ENCODE measurements at places on chromosomes 1 and 21. TPM values are rescaled to one million over a fixed set of nuclear protein-coding genes. Genes with fewer than 3 reads are reported as not detected.

Gene FMN2
- 3.5 TPM for total RNA-seq

Gene CCDC30
- 3.2 TPM for total RNA-seq

Gene PODN
- total RNA-seq = 4.1 TPM

GRCh38 chr1:54081306-54082270 lies 28.2 kb downstream of the TCEANC2 start:
- H3K27me3 ChIP-seq = no peaks in the 10 kb centered on the region
- H3K4me3 ChIP-seq = no peak overlapping the region
- H3K27ac ChIP-seq = no peak overlapping the region
- DNase-seq = no peak

DNA sequence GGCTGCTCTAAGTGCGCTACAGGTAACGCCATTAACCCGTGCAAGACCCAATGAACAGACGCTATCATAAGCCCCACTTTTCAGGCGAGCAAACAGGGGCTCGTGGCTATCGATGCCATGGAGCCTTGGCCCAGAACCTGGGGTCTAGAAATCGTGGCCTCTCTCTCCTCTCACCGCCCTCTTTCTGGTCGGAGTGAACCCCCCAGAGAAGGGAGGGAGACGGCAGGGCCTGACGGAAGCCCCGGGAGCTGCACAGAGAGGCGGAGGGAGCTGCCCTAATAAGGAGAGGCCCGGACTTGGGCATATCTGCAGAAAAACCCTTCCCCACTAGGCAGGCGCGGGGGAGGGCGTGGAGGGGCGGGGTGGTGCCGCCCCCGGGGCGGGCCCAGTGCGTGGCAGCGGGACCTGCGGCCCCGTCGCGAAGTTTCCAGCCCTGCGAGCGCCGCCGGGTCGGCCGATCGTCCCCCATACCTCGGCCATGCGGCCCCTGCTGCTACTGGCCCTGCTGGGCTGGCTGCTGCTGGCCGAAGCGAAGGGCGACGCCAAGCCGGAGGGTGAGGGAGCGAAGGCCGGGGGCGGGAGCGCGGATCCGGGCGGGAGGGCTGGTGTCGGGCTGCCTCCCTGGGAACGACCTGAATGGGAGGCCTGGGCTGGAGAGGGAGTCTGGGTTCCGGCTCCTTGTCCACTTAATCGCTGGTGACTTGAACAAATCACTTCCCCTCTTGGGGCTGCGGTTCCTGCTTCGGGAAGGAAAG lies at the start of gene PLOD1:
TSS of gene PLOD1 (plus strand) at position 416 of the 755 bp plus-strand sequence. CDS start at position 479, 63 bp downstream.
- H3K4me3 ChIP-seq = peak within 1 kb of the TSS; percentile 79
- peaks cover 62% of the 10 kb centered on the region for H3K4me1 ChIP-seq
- H3K36me3 ChIP-seq = peaks cover 2% of the 10 kb centered on the region
- peak within 1 kb of the TSS; percentile 76 for H3K27ac ChIP-seq
- H3K27me3 ChIP-seq = no peaks in the 10 kb centered on the region

DNA sequence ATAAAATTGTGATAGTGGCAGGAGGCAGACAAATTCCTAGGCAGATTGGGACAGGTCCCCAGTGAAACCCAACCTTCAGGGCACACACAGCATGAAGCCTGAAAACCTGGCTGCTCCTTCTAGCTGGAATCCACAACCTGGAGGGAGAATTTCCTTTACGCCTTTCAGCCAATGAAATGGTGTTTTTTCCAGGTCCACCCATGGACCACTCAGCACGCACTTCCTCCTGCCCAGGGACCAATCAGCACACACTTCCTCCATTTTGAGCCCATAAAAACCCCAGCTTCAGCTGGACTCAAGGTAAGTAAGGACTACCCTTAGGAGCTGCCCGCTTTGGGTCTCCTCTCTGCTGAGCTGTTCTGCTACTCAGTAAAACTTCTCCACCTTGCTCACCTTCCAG lies 120.1 kb downstream of the AKT3 start:
- H3K4me3 ChIP-seq = no peak overlapping the region
- H3K27ac ChIP-seq = no peak overlapping the region
- H3K4me1 ChIP-seq = peaks cover 26% of the 10 kb centered on the region
- no peaks in the 10 kb centered on the region for H3K27me3 ChIP-seq
- peaks cover 3% of the 10 kb centered on the region for H3K36me3 ChIP-seq

DNA sequence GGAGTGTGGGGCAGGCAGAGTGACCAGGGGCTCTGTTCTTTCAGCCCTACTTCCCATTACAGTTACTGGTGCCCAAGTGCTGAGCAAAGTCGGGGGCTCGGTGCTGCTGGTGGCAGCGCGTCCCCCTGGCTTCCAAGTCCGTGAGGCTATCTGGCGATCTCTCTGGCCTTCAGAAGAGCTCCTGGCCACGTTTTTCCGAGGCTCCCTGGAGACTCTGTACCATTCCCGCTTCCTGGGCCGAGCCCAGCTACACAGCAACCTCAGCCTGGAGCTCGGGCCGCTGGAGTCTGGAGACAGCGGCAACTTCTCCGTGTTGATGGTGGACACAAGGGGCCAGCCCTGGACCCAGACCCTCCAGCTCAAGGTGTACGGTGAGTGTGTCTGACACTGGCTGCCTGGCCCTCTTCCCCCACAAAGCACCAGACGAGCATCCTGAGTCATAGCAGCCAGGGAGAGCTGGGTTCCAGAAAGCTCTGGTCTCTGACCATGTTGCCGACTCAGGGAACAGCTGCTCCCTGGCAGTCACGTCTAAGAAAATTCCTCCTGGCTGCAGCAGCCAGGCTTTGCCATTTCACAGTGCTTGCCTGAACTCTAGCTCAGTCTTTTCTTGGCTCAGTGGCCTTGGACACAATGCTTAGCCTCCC lies 3.3 kb downstream of the SLAMF8 start:
- H3K27ac ChIP-seq = peak overlapping the region; percentile 45
- H3K27me3 ChIP-seq = no peaks in the 10 kb centered on the region
- no peak for DNase-seq
- H3K36me3 ChIP-seq = no peaks in the 10 kb centered on the region

DNA sequence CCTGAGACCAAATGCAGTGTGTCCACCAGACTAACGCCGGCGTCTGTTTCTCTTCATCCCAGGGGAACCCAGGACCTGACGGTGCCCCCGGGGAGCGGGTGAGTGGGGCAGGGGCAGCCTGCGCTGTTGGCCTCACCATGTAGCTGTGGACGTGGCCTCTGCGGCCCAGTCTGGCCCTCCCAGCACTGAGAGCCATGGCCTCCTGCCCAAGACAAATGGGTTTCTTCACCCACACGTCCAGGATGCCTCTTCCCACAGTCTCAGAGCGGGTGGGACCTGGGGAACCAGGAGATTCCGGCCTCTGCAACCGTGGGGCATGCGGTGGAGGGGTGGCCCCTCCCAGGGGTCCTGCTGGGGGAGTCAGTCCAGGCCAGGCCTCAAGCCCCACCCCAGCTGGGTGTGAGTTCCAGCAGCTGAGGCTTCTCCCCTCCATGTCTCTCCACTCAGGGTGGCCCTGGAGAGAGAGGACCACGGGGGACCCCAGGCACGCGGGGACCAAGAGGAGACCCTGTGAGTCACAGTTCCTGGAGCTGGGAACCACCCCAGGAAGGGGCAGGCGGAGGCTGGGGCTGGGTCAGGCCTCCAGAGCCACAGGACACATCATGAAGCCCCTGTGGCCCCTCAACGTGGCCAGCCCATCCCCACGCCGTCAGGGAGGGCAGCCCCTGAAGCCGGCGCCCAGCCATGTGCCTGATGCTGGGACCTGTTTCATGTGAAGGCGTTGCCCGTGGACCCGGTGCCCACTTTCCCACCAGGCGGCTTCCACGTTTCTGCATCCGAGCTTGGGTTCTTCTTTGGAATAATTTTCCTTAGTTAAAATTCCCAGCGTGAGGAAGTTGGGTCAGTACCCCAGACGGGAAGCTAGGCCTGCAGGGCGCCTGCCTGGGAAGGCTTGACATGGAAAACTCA lies 11.0 kb downstream of the COL6A1 start:
- H3K27me3 ChIP-seq = no peaks in the 10 kb centered on the region
- H3K36me3 ChIP-seq = peaks cover 7% of the 10 kb centered on the region
- peak; percentile 83 for DNase-seq
- H3K4me3 ChIP-seq = no peak overlapping the region

GRCh38 chr1:108669679-108670078 lies 8.8 kb upstream of the HENMT1 start:
- no peak overlapping the region for H3K4me3 ChIP-seq
- peaks cover 2% of the 10 kb centered on the region for H3K27me3 ChIP-seq
- peaks cover 13% of the 10 kb centered on the region for H3K4me1 ChIP-seq
- H3K36me3 ChIP-seq = peaks cover 1% of the 10 kb centered on the region
- DNase-seq = no peak
- H3K27ac ChIP-seq = no peak overlapping the region

DNA sequence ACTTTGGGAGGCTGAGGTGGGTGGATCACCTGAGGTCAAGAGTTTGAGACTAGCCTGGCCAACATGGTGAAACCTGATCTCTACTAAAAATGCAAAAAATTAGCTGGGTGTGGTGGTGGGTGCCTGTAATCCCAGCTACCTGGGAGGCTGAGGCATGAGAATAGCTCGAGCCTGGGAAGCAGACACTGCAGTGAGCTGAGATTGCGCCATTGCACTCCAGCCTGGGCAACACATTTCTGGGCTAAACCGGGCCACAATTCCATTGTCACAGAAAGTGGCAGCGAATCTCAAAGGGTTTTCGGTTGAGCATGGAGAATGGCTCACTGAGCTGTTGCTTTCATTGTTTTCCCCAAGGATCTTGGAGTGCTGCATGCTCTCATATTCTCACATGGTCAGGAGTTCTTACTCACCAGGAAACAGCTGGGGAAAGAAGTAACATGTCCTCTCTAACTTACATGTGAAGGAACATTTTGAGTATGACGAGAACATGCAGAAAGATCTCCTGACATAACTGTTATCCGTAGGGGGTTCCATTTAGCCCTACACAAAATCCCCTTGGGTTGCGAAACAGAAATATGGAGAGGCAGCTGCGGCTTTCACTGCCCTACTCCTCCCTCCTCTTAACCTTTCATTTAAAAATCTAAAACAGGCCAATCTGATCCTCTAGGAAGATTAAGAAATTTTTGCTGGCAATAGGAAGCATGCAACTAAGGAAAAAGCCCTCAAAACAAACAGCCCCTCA lies 341.1 kb downstream of the PCP4 start:
- DNase-seq = no peak
- no peak overlapping the region for H3K4me3 ChIP-seq
- H3K27me3 ChIP-seq = no peaks in the 10 kb centered on the region
- H3K4me1 ChIP-seq = no peaks in the 10 kb centered on the region
- H3K36me3 ChIP-seq = no peaks in the 10 kb centered on the region

DNA sequence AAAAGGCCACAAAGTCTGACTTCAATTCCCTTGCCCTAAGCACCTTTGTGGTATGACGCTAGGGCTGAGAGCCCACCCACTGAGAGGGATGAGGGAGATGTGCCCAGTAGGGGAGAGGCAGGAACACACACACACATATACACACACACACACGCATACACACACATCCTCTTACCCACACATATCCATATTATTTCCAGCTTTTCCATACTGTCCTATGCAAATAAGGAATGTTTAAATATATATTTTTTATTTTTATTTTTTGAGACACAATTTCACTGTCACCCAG lies 3.0 kb downstream of the RAB25 start:
- no peak overlapping the region for H3K27ac ChIP-seq
- H3K4me3 ChIP-seq = no peak overlapping the region
- no peak for DNase-seq
- no peaks in the 10 kb centered on the region for H3K4me1 ChIP-seq

- peaks cover 26% of the 10 kb centered on the region for H3K4me1 ChIP-seq
- no peak for DNase-seq
- no peak within 1 kb of the TSS for H3K27ac ChIP-seq
- H3K4me3 ChIP-seq = no peak within 1 kb of the TSS
Observed at GRCh38 chr1:182684116-182684828, at the start of gene RGS8. Gene RGS8, minus strand, starts transcription at chr1:182684587. Its CDS starts 14,938 bp downstream, at chr1:182669649.

DNA sequence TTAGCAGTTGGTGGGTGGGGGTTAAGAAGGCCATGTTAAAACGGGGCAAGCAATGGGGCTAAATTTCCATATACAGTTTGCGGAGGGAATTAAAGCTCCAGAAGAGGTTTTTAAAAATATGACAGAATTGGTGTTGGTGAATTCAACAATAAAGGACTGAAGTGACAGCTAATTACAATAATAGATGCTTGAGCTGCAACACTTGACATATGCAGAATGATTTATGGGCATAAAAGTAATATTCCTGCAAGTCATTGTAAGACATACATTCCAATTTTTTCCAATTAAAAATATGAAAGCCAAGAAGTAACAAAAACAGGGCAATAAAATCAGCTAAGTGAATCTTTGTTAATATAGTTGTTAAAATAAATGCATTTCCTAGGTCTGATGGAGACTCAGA lies 202.2 kb upstream of the MAP1LC3C start:
- H3K27ac ChIP-seq = no peak overlapping the region
- no peak for DNase-seq
- no peak overlapping the region for H3K4me3 ChIP-seq
- no peaks in the 10 kb centered on the region for H3K36me3 ChIP-seq

DNA sequence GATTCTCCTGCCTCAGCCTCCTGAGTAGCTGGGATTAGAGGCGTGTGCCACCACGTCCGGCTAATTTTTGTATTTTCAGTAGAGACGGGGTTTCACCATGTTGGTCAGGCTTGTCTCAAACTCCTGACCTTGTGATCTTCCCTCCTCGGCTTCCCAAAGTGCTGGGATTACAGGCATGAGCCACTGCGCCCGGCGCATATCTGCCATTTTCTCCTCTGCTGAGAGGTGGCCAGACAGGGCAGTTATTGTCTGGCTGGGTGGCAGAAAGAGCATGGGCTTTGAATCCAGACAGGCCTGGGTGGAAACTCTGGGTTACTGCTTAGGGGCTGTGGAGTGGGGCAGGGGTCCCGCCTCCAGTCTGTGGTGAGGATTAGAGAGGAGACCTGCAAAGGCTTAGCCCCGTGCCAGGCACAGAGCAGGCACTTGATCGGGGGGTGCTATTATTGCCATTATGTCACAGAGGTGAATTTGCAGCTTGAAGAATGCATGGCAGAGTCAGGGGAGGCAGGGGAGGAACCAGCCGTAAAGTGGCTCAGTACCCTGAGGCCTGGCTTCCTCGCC lies 73.9 kb downstream of the MAN1C1 start:
- H3K4me3 ChIP-seq = no peak overlapping the region
- H3K4me1 ChIP-seq = peaks cover 35% of the 10 kb centered on the region
- no peaks in the 10 kb centered on the region for H3K36me3 ChIP-seq

GRCh38 chr1:102852613-102853012 lies 255.7 kb downstream of the COL11A1 start:
- peaks cover 19% of the 10 kb centered on the region for H3K4me1 ChIP-seq
- no peaks in the 10 kb centered on the region for H3K27me3 ChIP-seq
- no peak overlapping the region for H3K27ac ChIP-seq
- peaks cover 15% of the 10 kb centered on the region for H3K36me3 ChIP-seq
- no peak for DNase-seq

GRCh38 chr1:190679983-190680382 lies 202.3 kb upstream of the BRINP3 start:
- DNase-seq = no peak
- no peak overlapping the region for H3K27ac ChIP-seq
- peaks cover 6% of the 10 kb centered on the region for H3K27me3 ChIP-seq
- no peak overlapping the region for H3K4me3 ChIP-seq
- no peaks in the 10 kb centered on the region for H3K4me1 ChIP-seq
- no peaks in the 10 kb centered on the region for H3K36me3 ChIP-seq

GRCh38 chr1:33354707-33355316 lies 33.9 kb upstream of the A3GALT2 start:
- H3K36me3 ChIP-seq = peaks cover 8% of the 10 kb centered on the region
- H3K4me1 ChIP-seq = peaks cover 9% of the 10 kb centered on the region
- H3K4me3 ChIP-seq = no peak overlapping the region
- no peaks in the 10 kb centered on the region for H3K27me3 ChIP-seq

All from chondrocyte (in vitro differentiated cells).